ENCODE measurements at places on chromosomes 16 and 17. TPM values are rescaled to one million over a fixed set of nuclear protein-coding genes. Genes with fewer than 3 reads are reported as not detected.

Gene MSL1
- total RNA-seq, result 86.8 TPM

Gene PMFBP1
- 0.30 TPM for total RNA-seq

GRCh38 chr17:51010173-51010675 lies 110.4 kb downstream of the SPAG9 start:
- peaks cover 10% of the 10 kb centered on the region for H3K4me1 ChIP-seq
- H3K27ac ChIP-seq, result no peak overlapping the region
- H3K27me3 ChIP-seq, result no peaks in the 10 kb centered on the region
- DNase-seq, result no peak

GRCh38 chr16:28231763-28232162 lies 20.0 kb upstream of the XPO6 start:
- no peak for DNase-seq
- H3K27ac ChIP-seq, result no peak overlapping the region
- H3K36me3 ChIP-seq, result no peaks in the 10 kb centered on the region
- peaks cover 5% of the 10 kb centered on the region for H3K27me3 ChIP-seq
- no peak overlapping the region for H3K4me3 ChIP-seq

GRCh38 chr17:393806-394717 lies 41.5 kb upstream of the RPH3AL start:
- H3K4me3 ChIP-seq, result no peak overlapping the region
- peak; percentile 59 for DNase-seq
- H3K4me1 ChIP-seq, result no peaks in the 10 kb centered on the region
- H3K27me3 ChIP-seq, result no peaks in the 10 kb centered on the region

DNA sequence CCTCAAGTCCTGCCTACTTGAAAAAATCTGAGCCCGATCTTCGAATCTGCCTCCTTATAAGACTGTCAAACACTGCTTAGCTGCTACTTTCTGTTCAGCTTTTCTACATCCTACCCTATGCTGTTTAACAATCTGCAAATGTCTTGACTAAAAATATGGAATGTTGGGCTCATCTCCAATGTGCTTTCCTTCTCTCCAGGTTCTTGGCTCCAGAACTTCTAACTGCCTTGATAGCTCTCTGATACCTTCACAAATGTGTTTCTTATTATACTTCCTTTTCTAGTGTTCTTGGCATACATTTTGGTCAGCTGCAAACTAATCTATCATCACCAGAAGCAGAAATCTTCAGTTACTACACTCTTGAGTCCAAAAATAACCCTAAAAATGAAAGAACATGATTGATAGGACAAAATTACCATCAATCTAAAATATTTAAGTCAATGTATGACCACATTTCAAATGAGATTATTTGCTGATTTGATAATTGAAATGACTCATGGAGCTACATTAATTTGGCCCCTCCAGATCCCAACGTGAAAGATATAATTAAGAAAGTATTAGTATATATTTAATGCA lies 372.3 kb upstream of the MON1B start:
- H3K27me3 ChIP-seq, result no peaks in the 10 kb centered on the region
- no peaks in the 10 kb centered on the region for H3K36me3 ChIP-seq
- no peak overlapping the region for H3K27ac ChIP-seq
- no peaks in the 10 kb centered on the region for H3K4me1 ChIP-seq
- no peak for DNase-seq
- no peak overlapping the region for H3K4me3 ChIP-seq

DNA sequence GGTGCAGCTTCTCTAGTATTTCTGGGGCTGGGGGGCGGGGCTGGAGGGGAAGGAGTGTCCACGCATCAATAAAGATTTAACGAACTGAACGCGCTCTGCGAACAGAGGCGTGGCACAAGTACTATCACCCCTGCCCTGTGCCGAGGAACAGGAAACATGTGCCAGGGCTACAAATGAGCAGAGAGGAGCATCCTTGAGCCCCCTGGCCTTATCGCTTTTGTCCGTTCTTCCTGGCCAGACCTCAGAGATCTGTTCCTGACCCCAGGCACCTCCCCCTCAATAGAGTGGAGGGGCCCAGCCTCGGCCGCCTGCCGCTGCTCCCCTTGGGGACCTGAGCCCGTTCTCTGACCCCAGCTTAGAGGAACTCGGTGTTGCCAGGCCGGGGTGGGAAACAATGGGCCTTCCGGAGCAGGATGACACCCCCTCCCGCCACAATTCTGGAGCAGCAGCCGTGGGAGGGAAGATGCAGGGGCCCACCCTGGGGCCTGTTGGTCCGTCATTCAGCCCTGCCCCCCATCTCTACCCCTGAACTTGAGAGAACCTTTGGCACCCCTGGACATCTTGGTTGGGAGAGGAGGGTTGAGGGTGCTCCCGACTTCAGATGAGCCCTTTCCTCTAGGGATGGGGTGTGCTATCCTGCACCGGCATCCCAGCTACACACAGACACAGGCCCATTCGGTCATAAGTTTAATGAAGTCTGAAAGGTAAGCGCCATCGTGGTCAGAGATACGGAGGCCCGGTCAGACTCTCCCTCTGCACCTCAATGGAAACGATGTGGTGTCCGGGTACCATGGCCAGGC lies 1.1 kb downstream of the NAA38 start:
- no peak overlapping the region for H3K27ac ChIP-seq
- peaks cover 5% of the 10 kb centered on the region for H3K4me1 ChIP-seq
- peaks cover 5% of the 10 kb centered on the region for H3K36me3 ChIP-seq

- peaks cover 22% of the 10 kb centered on the region for H3K27me3 ChIP-seq
- H3K36me3 ChIP-seq, result no peaks in the 10 kb centered on the region
- H3K4me1 ChIP-seq, result peaks cover 2% of the 10 kb centered on the region
- H3K27ac ChIP-seq, result no peak overlapping the region
- H3K4me3 ChIP-seq, result no peak overlapping the region
- no peak for DNase-seq
These were observed 26.6 kb downstream of the TPSD1 start for GRCh38 chr16:1282324-1282973.

Measured in chondrocyte (in vitro differentiated cells).